ENCODE measurements at places on chromosomes 16 and 17.

DNA sequence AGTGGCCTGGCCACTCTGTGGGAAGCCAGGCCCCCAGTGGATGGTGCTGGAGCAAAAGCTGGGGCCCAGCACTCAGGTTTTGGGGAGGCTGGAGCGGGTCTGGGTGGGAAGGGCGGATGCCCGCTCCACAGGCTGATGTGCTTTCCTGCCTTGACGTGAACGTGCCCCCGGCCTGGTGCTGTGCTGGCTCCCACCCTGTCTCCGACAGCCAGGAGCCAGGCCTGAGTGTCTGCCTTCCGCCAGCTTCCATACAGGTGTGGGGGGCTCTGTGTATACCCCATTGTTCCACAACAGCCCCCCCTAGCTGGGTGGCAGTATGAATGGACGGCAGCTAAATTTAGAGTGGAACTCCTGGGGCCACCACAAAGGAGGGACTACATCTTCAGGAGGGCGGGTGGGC is 20.0 kb downstream of the HIC1 start:
- no peak for DNase-seq

- DNase-seq: no peak
Measured at GRCh38 chr17:78026381-78026780, 67.9 kb downstream of the TNRC6C start.

GRCh38 chr16:57265850-57266530 is 18.5 kb downstream of the PLLP start:
- no peak for DNase-seq

- DNase-seq: peak; percentile 77
Measured at GRCh38 chr17:50482516-50482915, 3.9 kb downstream of the RSAD1 start.

DNA sequence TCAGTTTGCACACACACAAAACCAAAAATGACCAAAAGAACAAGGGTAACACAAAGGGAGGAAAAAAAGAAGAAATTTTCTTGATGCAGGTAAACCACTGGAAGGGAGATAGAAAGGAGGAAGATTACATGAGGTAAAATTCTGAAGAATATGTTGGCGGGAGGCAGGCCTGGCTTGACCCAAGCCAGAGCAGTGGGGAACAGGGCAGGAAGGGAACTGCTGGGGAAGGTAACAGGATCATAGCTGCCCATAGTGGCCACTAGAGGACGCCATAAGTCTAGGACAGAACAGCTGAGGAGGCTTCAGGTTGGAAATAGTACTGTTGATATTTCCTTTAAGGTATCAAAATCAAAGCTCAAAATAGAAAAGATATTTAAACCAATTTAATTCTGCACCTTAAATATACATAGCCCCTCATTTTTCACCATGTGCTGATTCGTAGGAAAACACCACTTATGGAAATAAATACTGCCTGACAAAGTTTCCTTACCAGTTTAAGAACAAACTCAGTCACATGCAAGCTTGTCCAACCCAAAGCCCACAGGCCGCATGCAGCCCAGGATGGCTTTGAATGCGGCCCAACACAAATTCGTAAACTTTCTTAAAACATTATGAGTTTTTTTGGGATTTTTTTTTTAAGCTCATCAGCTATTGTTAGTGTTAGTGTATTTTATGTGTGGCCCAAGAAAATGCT is 15.5 kb downstream of the VPS35 start:
- DNase-seq: peak; percentile 18

DNA sequence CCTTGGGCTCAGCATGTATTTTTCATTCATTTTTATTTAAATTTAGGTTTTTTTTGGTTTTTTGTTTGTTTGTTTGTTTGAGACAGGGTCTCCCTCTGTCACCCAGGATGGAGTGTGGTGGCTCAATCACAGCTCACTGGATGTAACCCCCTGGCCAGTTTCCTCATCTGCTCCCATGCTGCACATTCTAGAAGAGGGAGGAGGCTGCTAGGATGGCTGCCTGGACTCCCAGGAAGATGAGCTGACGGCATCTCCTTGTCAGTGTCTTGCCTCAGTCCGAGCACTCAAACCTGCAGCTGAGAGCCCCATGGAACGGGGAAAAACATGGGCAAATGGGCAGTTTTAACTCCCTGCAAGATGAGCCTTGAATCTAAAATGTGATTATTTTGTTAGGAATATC is 7.5 kb downstream of the MEAK7 start:
- no peak for DNase-seq

GRCh38 chr17:61393904-61394629 is 5.6 kb upstream of the TBX2 start:
- DNase-seq: no peak

- DNase-seq: no peak
Measured at GRCh38 chr17:78857266-78857665, 16.7 kb upstream of the USP36 start.

DNA sequence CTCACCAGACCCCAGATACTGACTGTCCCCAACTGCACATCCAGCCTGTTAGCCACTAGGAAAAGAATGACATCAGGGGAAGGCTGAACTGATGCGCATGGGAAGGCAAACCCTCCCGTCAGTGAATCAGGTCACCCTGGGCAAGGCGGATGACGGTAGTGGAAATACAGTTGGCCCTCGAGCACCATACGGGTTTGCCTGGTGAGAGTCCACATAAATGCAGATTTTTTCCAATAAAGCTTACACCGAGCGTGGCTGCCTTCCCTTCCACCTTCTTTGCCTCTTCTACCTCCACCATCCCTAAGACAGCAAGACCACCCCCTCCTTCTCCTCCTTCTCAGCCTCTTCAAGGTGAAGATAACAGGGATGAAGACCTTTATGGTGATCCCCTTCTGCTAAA is 236.1 kb upstream of the TNRC6C start:
- no peak for DNase-seq

GRCh38 chr16:74673876-74674275 is 7.2 kb upstream of the RFWD3 start:
- no peak for DNase-seq

DNA sequence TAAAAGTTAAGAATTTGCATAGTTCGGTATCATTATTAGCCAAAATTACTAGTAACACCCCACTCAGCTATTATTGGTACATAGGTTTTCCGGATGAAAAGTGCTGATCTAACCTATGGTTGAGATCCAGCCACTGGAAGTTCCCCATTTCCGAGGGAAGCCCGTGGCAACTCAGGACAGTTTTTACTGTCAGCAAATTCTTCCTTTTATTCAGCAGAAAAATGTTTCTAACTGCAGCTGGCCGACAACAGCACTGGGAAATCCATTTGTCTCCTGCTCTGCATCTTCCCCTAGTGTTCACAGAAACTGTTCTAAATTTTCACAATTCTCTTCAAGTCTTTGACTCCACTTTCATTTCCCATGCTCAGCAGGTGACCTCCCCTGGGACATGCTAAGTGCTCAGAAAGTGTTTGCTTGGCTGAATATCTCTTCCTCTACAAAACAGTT is 15.5 kb upstream of the MMD start:
- DNase-seq: no peak

- no peak for DNase-seq
Measured at GRCh38 chr16:57251352-57251751, 6.3 kb downstream of the ARL2BP start.

DNA sequence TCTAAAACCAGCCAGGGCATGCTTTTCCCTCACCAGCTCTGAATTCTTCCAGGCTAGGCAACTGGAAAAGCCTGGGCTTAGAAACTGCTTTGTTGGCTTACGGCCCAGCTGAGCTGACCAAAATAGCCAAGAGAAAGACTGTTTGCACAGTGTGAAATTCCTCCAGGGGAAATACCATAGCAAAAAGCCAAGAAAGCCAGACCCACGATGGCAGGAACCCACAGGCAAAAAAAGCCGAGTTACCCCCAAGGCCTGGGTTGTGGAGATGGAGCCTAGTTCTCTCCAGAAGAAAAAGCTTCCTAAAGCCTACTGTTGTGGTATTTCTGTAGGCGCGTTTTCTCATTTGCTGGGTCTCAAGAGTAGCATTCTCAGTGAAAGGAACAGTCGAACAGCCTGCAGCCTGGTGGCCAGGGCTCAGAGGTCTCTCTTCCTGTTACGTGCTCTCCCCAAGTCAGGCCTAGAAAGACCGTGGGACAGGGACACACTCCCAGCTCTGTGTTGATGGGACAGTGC is 9.2 kb downstream of the SP2 start:
- no peak for DNase-seq

DNA sequence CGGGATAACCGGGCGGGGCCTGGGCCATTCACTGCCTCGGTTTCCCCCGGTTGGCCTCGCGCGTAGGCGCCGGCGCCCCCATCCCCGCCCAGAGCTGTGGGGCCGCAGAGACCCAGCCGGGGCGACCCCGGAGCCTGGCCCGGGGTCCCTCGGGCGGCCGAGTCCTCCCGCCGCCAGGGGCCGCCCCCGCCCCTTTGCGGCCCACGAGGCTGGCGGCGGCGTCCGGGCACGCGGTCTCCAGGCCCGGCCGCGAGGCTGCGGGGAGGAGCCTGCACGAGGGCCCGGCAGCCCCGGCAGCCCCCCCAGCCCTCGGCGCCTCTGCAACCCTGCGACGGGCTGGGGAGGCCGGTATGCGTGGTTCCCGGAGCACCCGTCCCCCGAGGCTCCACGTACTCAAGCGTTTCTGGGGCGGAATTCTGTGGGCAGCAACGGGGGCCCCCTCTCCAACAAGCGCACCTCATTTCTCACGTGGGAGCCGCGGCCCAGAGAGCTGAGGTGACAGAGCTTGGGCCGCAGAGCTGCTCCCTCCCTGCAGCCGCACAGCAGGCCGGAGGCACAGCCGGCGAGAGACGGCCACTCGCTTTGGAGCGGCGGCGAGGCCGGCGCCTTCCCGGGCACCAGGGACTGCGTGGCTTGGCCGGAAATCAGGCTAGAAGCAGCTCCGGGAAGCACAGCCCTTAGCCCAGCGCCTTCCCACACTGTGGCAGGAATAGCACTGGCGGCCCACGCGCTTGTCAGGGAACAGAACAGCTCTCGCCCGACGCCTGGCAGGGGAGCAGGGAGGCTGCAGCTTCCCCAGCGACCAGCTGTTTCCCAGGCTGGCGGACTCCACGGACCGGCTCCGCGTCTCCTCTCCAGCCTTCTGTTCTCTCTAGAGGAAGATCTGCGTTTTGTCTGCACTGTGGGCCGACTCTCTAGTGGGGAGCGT is 867 bp upstream of the LIMD2 start:
- peak; percentile 49 for DNase-seq

GRCh38 chr17:4861052-4861451 is 27.9 kb downstream of the MINK1 start:
- DNase-seq: no peak

DNA sequence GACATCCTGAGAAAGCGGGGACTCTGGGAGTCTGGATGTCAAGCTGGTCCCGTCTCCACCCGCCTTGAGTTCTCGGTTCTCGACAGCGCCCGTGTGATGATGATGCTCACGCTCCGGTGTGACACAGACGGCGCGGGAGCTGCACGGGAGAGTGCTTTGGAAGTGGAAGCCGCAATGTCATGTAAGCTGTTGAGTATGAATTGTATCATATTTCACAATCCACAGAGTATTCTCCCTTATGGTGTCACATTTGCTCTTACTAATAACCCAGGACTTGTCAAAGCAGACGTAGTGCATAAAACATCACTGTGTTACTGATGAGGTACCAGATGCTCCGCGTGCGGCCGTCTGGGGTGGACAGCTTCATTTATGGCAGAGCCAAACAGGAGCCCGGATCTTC is 217.5 kb upstream of the CHMP6 start:
- DNase-seq: no peak

DNA sequence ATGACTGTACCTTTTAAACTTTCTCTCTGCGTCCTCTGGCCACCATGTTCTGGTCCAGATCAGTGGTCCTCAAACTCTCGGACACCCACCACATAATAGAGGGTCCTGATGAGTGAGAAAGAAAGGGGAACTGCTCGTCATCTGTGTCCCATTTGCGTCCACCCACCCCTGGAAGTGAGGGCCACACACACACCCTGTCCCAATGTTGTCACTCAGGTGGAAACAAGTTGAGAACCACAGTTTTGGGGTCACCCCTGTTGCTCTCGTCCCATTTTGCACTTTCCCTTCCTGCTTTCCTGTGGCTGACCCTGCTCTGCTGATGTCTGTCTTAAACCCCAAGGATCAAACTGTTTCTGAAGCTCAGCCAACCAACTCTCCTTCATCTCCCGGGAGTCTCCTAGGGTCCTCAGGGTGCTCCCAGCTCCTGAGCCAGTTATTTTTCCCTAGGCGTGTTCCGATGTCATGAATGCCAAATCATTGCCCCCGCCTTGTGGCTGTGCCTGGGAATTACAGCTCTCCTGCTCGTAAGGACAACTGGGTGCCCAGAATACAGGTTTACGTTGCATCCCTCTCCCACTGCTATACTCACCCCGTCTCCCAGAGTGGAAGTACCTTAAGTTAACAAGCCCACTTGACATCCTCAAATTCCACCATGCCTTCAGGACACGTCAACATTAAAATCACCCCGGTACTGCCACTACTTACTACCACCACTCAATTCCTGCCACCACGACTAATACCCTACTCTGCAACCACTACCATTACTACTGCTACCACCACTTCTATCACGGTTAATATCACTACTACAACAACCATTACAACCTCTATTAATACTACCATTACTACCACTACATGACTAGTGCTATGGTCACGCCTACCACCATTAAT is 26.0 kb upstream of the HNF1B start:
- peak; percentile 35 for DNase-seq

GRCh38 chr17:17975436-17975835 is 2.8 kb downstream of the DRC3 start:
- DNase-seq: no peak

DNA sequence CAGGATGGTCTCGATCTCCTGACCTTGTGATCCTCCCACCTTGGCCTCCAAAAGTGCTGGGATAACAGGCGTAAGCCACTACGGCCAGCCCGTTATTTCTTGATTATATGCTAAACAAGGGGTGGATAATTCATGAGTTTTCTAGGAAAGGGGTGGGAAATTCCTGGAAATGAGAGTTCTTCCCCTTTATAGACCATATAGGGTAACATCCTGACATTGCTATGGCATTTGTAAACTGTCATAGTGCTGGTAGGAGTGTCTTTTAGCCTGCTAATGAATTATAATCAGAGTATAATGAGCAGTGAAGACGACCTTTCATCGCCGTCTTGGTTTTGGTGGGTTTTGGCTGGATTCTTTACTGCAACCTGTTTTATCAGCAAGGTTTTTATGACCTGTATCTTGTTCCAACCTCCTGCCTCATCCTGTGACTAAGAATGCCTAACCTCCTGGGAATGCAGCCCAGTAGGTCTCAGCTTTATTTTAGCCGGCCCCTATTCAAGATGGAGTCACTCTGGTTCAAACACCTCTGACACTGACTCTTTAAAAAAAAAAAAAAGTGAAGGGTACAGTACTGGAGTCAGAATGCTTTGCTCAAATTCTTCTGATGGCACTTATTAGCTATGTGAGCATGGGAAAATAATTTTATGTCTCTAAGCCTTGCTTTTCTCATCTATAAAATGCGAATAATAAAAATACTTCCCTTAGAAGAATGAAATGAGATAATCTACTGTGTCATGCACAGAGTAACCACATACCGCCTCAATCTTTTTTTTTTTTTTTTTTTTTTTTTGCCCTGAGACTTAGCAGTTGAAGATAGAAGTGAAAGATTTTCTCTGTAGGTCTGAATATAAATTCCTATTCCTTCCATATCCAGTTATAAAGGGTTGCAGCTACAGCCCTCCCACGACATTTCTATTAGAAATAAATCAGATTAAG is 5.1 kb upstream of the CALCOCO2 start:
- DNase-seq: no peak

GRCh38 chr17:50830994-50831393 is 4.4 kb upstream of the WFIKKN2 start:
- DNase-seq: no peak

All from stimulated activated CD4-positive, alpha-beta T cell treated with anti-CD3 and anti-CD28 coated beads, Interleukin-2, amount 100 ng/mL, for 48 hours (primary cell).